Small intestine (tissue), 16 donors: ENCODE measurements at places on chromosomes 4 and X.

- DNase-seq, result peak; percentile 40
Measured at GRCh38 chr4:1767770-1768366, 25.2 kb upstream of the FGFR3 start.

- no peak for DNase-seq
Measured at GRCh38 chr4:612749-613125, 12.6 kb upstream of the PDE6B start.

GRCh38 chrX:40821780-40822179, 86.4 kb upstream of the MED14 start:
- DNase-seq, result no peak

- DNase-seq, result no peak
Measured at GRCh38 chr4:94305466-94306225, 37.0 kb downstream of the HPGDS start.

DNA sequence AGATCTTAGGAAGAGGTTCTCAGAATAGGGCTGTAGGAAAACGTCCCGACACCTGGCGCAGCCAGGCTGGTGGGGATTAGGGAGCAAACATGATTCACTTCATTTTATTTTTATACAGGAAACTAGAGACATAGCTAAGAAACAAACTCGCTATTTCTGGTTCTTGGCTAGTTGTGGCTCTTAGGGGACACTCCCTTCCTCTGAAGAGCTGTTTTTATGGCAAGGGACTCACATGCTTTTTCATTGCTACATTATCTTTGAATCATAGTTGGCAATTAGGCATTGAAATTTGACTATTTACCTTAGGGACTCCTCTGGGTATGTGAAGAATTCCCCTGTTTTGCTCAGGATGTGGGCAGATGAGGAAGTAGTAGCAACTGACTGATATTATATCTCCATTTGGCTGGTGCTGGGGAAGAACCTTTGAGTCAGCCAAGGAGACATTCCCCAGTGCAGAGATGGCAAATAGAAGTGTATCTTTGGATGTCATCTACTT, 174.5 kb downstream of the SMIM20 start:
- DNase-seq, result no peak

GRCh38 chrX:11064851-11065600, 46.1 kb upstream of the HCCS start:
- DNase-seq, result no peak

DNA sequence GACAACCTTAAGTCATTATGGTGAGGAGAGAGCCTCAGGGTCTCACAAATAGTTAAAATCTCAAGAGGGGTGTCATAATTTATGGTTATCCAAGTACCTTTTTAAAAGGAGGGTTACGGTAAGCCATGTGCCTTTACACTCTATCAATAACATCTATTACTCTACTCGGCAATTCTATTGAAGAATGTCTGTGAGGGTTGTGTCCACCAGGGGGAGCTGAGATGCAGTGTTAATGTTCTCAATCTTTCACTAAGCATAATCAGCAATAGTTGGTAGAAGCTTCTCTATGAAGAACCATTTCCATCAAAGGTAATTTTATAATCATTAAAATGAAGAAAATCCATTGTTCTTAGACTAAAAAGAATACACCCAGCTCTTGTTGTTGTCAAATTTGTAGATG, 457.4 kb downstream of the CENPC start:
- peak; percentile 46 for DNase-seq

- no peak for DNase-seq
Measured at GRCh38 chr4:123353656-123354055, 42.9 kb upstream of the SPRY1 start.

DNA sequence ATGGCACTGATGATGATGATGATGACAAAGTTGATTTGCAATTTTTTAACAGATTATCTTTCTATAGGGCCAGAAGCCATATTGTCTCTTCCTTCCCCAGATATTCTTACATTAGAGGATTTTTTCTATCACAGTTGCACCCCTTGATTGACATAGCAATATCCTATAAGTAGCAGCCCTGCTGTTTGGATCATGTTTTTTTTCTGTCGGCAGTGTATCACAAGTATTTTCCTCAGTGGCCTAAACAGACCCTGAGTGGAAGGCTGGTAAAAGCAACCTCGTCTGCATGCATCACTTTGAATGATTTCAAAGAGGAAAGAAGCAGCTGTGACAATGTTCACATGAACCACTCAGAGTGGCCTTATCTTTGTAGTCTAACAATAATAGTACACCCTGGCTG, 41.0 kb downstream of the FAT4 start:
- DNase-seq, result no peak

DNA sequence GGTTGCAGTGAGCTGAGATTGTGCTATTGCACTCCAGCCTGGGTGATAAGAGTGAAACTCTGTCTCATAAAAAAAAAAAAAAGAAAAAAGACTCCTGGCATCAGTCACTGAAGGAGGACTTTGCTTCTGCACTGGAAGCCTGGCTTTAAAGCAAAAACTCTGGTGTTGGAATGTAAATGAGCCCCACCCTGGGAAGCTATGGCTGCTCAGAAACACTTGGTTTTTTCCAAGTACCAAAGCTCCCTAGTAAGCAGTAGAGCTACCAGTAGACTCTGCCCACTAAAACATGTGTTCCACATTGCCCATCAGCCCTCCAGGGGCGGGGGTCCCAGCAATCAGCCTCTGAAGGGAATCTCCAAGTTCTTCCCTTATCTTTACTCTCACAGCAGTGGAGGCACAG, 154.4 kb downstream of the SHROOM3 start:
- DNase-seq, result peak; percentile 86

GRCh38 chr4:24279469-24279868, 304.9 kb downstream of the DHX15 start:
- no peak for DNase-seq

- no peak for DNase-seq
Measured at GRCh38 chrX:110162867-110163266, 155.0 kb downstream of the AMMECR1 start.

DNA sequence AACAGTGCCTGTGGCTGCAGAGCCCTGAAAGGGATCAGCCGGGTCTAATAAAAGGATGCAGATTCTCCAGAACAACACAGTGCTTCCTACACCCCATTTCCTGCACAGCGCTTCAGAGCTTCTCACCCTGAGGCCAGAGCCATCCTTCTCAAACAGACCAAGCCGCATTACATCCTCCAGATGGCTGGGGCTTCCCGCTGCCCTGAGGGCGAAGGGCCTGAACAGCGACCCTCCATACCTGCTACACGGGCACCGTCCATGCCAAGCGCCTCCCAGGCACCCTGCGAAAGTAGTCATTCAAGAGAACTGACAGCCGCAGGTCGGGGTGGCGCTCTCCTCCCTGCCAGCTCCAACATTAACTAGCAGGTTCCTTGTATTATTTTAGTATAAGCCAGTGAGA, 36.5 kb downstream of the ACOX3 start:
- DNase-seq, result no peak

- DNase-seq, result no peak
Measured at GRCh38 chrX:39756086-39756883, 341.5 kb downstream of the BCOR start.

DNA sequence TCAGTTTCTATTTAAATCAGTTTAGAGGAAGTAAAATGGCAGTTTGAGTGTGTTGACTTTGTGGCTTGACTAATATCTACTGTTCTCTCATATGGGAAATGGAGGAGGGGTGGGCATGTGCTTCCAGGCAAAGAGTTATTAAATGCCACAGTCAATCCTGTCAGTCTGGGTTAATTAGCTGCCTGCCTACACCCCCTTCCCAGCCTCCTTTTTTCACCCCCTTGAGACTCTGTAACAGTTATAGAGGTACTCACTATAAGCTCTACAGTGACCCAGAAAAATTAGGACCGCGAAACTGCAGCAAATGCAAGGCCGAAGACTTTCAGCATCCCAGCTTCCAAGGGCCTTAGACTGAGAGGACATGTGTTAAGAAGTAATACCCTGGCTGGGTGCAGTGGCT, 165.2 kb downstream of the CORIN start:
- DNase-seq, result no peak

- no peak for DNase-seq
Measured at GRCh38 chr4:19577097-19577496, 674.6 kb upstream of the SLIT2 start.

DNA sequence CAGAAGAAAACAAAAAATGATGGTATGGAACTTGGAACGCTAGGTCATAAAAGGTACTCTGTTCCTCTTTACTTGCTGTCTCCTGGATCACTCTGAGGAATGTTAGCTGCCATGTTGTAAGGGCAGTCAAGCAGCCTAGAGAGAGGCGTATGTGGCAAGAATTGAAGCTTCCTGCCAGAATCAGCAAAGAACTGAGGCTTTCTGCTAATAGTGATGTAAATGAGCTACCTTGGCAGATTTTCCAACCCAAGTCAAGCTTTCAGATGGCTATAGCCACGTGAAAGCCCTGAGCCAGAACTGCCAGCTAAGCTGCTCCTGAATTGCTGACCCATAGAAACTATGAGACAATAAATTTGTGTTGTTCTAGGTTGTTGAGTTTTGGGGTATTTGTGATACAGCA, 38.7 kb downstream of the AASDH start:
- no peak for DNase-seq

- DNase-seq, result no peak
Measured at GRCh38 chr4:17097362-17097761, 198.9 kb upstream of the LDB2 start.

DNA sequence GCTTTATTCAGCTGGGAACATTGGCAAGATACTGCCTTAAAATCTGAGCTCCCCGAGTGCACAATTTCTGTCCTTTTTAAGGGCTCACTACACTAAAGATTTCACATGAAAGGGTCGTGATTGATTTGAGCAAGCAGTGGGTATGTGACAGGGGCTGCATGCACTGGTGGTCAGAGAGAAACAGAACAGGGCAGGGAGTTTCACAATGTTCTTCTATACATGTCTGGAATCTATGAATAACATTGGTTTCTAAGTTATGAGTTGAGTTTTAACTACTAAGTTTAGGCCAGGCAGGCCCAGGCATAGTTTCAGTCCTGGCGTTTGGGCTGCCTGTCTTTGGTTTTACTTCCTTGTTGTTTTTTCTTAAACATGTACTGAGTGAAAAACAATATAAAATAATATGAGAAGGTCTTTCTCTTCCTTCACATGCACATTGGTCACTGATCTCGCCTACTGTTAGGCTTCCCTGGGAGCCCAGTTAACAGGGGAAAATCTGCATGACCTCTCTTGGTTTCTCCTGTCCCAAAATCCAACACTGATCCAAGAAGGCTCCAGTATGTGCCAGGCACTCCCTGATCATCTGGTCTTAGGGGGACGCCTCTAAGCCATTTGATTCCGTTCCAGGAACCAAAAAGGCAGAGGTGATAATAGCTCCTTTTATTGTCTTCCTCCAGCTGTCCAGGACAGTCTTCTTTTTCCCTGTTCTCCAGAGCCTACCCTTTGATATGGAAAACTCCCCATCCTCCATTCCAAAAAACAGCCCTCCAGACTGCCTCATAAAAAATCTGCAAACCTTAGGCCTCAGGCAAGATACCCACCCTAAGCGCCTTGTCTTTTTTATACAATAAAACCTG, at the start of gene UGT2B17:
Gene UGT2B17 (minus strand): TSS at position 51 of the 854 bp plus-strand sequence. CDS start 7,838 bp downstream, outside the sequence.
- no peak for DNase-seq

DNA sequence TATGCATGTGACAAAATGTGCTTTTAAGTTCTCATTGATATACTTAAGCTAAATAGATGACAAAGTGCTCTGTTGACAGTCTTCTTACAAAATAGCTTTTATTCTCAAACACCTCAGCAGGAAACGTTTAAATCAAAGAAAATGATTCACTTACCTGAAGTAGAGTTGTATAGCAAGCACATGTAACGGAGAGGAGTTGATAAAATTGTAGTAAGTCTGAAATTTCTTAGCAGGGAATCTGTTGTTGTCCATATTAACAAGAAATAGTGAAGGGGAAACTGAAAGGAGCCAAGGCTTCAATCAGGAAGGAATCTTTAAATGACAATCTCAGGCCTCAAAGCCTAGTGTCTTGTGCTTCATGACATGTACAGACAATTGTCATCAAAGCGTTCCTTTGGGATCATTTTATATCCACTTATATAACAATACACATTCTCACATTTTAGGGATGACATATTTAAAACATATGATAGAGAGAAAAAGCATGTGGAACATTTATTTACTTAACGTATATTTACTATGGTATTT, 2010.2 kb upstream of the IGFBP7 start:
- DNase-seq, result no peak

GRCh38 chrX:65866146-65866545, 173.7 kb downstream of the VSIG4 start:
- DNase-seq, result peak; percentile 43

GRCh38 chrX:129701624-129702069, 37.1 kb upstream of the XPNPEP2 start:
- no peak for DNase-seq

- peak; percentile 69 for DNase-seq
Measured at GRCh38 chr4:1763550-1764080, 29.5 kb upstream of the FGFR3 start.

DNA sequence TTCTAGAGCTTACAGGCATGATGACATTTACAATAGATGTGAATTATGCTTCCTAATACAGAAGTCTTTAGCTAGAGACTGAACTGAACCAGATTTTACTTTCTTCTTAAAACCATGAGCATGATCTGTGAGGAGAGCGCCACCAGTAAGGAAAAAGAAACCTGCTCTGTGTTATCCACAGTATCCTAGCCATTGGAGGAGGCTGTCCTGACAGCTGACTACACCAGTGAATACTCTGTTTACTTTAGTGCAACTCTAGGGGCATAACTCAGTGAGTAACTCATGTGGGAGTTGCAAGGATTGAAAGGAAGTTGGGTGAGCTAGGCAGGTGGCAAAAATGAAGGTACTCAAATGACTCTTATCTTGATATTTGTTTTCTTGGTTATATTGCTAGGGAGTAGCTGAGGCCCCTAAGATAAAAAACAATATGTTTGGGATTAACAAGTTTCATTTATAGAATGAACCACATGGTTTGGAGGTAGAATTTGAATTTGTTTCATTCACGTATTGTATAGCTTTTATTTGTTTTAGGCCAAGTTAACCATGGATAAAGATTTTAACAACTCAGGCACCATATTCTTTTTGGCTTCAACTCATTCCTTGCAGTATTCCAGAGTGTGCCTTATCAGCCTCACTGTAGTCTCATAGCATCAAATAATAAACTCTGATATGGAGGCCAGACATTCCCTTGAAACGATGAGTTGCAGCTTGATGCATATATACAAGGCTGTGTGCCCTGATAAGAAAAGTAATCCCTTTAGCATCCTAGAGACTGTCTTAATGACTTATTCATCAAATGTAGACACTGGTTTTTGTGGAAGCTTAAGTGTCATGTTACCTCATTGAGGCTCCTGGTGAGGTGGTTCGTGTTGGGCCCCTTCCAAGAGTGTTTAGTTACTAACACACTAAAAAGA, 2.5 kb downstream of the BMP3 start:
- peak; percentile 50 for DNase-seq

DNA sequence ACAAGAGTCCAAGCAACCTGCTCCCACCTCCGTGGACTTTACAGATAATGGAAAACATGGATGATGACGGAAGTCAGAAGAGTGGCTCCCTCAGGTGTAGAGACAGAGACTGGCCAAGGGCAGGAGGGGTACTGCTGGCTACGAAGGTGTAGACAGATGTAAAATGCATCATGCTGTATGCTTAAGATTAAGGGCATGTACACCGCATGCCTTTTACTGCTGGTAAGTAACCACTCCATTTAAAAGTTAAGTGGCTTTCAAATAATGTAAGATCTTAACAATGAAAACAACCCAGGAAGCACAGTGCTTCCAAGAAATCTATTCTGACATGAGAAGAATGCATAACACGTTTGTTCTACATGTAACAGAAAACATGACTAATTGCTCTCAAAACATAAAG, 76.9 kb upstream of the FAM9B start:
- DNase-seq, result no peak
